Endothelial cell (in vitro differentiated cells): ENCODE measurements at places on chromosomes 6 and 20.

DNA sequence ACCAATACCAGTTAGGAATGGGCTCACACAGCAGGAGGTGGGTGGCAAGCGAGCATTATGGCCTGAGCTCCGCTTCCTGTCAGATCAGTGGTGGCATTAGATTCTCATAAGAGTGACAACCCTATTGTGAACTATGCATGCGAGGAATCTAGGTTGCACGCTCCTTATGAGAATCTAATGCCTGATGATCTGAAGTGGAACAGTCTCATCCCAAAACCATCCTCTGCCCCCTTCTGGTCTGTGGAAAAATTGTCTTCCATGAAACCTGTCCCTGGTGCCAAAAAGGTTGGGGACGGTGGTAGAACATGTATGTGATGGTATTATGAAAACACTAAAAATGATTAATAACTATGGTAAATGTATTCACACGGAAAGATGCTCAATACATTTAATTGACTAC, 99.7 kb upstream of the HIVEP1 start:
- DNase-seq, result no peak

GRCh38 chr20:20017844-20018185, 653 bp downstream of the NAA20 start:
- no peak for DNase-seq

DNA sequence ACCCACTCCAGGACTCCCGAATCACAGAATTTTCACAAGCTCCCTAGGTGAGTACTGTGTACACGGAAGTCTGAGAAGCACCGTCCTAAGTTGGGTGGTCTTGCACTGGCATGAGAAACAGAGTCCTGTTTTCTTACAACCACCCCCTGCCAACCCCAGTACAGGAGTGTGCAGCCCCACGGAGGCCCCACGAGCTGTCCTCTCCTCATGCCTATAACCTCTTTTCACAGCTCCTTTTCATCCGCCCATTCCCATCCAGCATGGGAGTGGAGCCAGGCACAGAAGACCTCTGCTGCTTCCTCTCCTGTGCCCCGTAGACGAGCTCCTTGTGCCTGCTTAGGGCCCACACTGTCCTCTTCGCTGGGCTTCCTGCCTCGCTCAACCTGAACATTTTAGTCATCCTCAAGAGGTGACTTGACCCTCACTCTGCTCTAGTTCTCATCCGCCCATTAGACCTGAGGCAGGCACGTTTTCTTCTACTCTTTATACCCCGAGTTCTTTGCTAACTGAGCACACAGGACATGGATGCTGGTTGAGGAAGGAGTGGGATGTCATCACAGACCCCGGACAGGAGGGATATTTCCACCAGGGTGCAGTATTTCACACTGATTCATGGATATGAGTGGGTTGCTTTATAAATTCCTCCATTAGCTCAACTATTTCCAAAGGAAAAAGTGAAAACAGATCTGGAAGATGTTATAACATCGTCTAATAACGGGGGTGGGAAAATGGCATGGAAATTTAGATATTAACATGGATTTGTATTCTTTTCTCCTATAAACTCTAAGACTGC, 160.5 kb downstream of the TTLL2 start:
- peak; percentile 39 for DNase-seq

DNA sequence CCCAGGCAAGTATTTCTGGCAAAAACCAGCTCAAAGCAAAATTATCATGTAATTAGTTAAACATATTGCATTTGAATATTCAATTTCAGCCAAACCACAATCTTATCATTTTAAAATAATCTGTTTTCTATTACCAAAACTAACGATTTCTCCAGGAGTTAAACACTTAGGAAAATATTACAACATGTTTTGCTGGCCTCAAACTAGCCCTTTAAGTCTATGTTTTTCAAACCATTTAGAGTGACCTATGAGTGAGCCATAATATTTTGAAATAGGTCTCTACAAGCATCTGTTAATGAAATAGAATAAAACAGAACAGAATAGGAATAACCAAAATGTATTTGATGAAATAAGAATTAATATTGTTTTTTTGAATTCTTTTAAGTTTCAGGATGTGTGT, 370.9 kb downstream of the COL12A1 start:
- no peak for DNase-seq

DNA sequence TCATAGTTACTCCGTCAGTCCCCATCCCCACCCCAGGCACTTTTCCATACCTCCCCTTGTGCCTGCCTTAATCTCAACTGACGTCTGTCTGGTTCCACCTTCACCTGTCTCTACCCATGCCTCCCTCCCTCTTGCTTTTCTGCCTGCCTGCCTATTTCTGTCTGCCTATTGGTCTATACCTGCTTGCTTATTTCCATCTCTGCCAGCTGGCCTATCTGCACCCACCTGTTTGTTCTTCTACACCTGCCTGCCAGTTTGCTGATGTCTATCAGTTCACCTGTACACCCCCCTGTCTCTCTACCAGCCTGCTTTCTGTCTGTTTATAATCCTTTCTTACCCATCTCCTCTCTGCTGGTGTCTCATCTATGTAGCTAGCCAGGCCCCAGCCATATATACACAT, 87.5 kb downstream of the RALGAPA2 start:
- no peak for DNase-seq

- no peak for DNase-seq
Measured at GRCh38 chr20:19428324-19428723, 215.9 kb downstream of the SLC24A3 start.

DNA sequence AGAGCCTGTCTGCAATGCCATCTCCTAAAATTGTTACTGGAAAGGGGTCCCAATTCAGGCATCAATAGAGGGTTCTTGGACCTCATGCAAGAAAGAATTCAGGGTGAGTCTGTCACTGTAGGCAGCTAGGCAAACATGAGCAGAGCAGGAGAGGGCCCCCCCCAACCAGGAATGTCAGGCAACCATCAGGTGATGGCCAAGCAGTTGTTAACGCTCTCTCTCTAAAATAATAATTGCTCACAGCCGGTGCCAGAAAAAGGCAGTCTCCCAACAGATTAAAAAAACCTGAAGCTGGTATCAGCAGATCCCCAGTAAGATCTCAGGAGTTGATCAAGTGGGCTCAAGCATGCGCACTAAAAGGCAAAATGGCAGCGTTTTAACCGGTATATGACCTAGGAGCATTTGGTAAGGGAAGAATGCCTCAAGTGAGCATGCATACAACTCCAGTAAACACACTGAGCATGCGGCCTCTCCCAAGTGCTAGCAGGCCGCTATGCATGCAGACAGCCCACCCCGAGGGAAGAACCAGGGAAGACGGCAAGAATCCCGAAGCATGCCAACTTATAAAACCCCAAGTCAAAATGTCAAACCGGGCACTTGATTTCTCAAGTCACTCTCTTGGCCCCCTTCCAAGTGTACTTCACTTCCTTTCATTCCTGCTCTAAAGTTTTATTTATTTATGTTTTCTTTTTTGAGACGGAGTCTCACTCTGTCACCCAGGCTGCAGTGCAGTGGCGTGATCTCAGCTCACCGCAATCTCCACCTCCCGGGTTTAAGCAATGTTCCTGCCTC, 44.0 kb upstream of the RNGTT start:
- no peak for DNase-seq

- no peak for DNase-seq
Measured at GRCh38 chr6:136487759-136488425, 62.3 kb downstream of the MAP7 start.

DNA sequence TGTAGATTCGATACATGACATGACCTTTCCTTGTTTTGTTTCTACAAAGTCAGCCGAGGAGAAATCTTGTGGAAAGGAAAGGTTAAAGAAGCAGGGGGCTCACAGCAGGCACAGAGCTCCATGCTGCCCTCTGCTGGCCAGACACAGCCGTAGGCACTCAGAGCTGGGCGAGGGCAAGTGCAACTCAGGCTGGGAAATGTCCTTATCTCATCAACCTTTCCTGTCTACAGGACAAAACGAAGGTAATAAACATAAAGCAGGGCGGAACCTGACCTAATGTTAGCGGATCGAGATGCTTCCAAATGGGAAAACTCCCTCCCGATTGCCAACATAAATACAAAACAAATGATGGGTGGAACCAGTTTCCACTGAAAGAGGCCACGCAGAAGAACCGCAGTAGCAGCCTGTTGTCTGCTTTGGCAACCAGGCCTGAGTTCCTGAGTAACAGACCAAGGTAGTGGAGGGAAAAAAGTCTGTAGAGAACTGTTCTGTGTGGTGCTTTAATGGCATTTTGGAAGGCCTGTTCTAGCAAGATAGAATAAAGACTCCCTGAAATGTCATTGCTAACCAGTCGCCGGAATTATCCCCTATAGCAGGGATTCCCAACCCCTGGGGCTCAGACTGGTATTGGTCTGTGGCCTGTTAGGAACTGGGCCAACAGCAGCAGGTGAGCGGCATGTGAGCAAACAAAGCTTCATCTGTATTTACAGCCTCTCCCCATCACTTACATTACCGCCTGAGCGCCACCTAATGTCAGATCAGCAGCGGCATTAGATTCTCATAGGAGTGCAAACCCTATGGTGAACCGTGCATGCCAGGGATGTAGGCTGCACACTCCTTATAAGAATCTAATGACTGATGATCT, 85.2 kb downstream of the MBOAT1 start:
- DNase-seq, result peak; percentile 83

DNA sequence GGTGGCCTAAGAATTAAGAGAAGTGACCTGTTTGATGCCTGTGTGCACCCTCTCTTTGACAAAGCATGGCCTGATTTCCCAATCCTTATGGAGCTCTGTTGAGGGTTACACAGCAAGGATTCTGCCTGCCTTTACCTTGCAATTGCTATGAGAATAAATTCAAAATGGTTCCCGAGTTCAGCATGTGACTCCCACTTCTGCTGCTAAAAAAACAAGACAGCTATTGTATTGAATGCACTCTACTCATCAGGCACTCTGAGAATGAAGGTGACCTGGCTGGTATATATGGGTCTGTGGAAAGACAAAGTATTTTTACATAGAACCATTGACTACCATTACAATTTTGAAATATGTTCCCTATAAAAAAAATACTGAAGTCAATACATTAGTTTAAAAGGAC, 190.3 kb downstream of the ATXN1 start:
- no peak for DNase-seq

DNA sequence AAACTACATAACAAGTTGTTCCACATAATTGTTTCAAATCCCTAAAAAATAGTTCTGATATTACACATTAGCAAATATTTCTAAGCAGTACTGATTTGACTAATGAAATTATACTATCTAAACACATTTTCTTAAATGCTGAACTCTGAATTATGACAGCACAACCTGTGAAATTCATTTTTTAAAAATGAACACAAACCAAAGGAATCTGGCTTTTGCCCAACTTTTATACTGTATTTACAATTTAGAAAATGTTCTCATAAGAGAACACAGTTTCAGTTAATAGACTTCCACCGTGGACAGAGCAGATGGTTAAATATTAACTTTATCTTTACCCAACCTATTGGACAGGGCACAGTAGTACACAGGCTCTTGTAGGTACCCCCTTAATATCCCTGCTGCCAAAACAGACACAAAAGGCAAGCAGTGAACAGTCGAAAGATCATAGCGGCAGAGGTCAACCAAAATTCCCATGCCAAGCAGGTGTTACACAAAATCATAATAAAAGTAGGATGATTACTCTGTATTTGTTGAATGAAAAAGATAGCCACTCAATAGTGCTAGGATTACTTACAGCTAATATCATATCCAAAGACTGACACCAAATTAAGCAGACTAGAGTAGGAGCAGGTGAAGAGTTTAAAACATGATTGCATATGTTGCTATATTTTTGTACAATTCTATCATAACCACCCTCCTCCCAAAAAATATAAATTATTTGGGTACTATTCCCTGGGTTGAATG, 122.5 kb downstream of the RNGTT start:
- DNase-seq, result no peak
